ENCODE measurements at places on chromosomes 6 and 20.

DNA sequence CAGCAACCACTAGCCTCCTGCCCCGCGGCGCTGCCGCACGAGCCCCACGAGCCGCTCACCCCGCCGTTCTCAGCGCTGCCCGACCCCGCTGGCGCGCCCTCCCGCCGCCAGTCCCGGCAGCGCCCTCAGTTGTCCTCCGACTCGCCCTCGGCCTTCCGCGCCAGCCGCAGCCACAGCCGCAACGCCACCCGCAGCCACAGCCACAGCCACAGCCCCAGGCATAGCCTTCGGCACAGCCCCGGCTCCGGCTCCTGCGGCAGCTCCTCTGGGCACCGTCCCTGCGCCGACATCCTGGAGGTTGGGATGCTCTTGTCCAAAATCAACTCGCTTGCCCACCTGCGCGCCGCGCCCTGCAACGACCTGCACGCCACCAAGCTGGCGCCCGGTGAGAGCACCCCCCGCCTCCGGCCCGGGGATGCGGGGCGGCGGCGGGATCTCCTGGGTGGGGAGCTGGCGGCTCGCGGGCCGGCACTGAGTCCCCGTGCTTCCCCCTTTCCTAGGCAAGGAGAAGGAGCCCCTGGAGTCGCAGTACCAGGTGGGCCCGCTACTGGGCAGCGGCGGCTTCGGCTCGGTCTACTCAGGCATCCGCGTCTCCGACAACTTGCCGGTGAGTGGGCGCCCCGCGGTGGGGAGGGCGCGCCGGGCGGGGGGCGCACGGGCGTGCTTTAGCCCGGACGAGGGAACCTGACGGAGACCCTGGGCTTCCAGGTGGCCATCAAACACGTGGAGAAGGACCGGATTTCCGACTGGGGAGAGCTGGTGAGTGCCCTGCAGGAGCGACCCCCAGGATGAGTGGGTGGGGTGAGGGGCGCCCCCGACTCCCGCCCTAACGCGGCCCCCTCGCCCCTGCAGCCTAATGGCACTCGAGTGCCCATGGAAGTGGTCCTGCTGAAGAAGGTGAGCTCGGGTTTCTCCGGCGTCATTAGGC, 585 bp downstream of the PIM1 start:
- no peak for DNase-seq

GRCh38 chr6:138215093-138215782, 3.1 kb downstream of the PBOV1 start:
- no peak for DNase-seq

DNA sequence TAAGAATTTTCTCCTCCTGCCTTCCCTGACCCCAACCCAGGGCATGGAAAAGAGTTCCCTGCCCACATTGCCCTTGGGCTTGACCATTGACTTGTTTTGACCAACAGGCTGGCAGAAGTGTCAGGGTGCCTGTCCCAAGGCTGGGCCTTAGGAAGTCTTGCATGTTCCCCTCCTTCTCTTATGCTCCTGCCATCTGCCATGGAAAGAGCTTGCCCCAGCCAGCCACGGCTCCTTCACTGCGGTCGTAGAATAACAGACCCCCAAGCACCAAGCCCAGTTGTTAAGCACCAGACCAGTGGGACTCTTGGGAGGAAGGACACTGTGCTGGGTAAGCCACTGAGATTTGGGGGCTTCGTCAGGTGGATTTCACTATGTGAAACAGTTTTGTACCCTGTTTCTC, 53.6 kb downstream of the SNX5 start:
- no peak for DNase-seq

DNA sequence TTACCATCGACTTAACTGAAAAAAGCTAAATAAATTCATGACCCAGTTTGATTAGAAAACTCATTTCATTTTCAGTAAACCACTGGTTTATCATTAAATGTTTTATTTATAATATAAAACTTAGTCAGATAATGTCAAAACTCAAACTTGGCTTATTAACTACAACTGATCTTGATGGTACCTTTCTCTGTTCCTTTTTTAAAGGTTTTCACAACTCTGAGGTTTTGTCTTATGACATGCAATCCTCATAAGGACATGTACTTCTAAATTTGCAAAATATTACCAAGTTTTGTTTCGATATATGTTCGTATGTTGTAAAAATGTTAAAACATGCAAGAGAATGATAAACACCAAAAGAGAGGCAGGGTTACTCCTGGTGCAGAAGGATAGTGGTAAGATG, 82.5 kb upstream of the PDE10A start:
- no peak for DNase-seq

DNA sequence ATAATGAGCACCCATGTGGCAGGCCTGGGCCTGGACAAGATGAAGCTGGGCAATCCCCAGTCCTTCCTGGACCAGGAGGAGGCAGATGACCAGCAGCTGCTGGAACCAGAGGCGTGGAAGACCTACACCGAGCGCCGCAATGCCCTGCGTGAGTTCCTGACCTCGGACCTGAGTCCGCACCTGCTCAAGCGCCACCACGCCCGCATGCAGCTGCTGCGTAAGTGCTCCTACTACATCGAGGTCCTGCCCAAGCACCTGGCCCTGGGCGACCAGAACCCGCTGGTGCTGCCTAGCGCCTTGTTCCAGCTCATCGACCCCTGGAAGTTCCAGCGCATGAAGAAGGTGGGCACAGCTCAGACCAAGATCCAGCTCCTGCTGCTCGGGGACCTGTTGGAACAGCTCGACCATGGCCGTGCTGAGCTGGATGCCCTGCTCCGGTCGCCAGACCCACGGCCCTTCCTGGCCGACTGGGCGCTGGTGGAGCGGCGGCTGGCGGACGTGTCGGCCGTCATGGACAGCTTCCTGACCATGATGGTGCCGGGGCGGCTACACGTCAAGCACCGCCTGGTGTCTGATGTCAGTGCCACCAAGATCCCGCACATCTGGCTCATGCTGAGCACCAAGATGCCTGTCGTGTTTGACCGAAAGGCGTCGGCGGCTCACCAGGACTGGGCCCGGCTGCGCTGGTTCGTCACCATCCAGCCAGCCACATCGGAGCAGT, 1.9 kb downstream of the FNDC11 start:
- DNase-seq, result no peak

DNA sequence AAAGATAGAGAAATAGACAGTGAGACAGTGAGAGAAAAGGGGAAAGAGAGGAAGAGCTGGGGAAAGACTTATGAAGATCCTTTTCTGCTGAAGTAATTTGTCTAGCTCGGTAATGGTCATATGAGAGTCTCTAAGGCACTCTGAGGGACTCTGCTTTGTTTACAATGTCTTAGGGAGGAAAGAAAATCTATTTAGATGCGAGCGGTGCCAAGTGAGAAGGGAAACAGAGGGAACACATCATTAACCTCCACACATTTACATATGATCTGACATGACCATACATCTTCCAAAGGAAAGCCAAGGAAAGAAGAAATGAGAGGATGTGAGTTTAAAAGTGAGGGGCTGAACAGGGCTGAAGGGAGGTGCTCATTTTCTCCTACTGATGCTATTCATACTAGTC, 862.3 kb upstream of the CITED2 start:
- no peak for DNase-seq

DNA sequence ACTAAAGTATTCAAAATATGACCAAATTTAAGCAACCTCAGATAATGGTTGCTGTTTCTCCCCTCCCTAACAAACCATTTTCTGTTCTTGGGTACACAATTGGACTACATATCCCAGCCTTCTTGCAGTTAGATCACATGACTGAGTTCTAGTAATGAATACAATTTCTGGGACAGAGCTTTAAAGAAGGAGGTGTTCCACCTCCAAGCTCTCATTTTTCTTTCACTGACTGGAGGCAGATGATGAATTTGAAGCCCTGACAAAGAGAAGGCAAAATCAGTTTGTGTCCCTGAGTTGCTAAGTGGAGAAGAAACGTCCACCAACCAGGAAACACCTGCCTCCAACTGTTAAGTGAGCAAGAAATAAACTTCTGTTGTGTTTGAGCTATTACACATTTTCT, 117.2 kb downstream of the LCA5 start:
- no peak for DNase-seq

- DNase-seq, result no peak
Measured at GRCh38 chr6:124963416-124963785, 1.2 kb downstream of the RNF217 start.

GRCh38 chr20:5977223-5977622, 26.8 kb downstream of the MCM8 start:
- no peak for DNase-seq

DNA sequence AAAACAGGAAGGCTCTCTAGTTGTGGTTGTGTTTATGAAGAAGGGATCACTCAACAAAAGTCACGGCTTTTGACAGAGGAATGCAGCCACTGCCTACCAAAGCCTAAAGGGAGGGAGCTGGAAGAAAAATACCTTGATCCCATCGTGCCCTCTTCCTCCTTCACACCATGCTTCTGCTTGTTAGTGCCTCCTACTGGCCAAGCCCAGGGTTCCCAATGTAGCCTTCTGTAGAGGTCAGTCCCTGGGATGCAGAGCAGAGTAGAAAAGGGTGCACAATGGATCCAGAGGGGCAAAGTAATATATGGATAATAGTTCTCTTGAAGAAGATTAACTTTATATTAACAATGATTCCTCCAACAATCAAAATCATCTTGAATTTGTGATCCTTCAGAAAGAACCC, 293.5 kb upstream of the FERMT1 start:
- no peak for DNase-seq

DNA sequence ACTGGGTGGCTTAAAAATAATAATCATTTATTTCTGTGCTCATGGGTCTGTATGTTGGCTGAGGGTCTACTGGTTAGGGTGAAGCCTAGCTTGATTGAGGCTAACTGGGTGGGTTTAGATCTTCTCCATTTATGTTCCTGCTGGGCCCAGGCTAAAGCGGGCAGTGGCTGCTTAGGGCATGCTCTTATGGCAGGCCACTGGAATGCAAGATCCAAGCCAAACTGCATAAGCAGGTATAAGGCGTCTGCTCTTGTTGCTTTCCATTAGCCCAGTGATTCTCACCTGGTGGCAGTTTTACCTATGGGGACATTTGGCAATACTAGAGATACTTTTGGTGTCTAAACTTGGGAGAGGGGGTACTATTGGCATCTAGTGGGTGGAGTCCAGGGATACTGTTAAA, 44.5 kb downstream of the QKI start:
- no peak for DNase-seq

GRCh38 chr6:70131528-70131927, 171.4 kb downstream of the COL9A1 start:
- no peak for DNase-seq

DNA sequence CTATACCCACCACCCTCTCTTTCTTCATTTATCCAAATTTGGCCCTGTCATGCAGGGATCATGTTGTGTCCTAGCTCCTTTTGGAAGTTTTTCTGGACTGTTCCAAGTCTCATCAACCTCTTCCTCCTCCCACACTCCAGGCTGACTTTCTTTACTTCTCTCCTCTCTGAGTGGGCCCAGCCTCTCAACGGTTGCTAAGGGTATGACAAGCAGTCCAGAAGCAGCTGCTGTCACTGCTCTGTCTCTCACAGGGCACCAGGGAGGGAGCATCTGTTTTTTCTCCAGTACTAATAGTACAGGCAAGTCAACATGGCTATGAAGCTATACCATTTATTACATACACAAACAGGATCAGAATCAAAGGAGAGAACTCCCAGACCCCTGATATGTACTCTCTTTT, 8.2 kb downstream of the NT5DC1 start:
- no peak for DNase-seq

GRCh38 chr20:40286975-40287531, 402.0 kb downstream of the MAFB start:
- no peak for DNase-seq

DNA sequence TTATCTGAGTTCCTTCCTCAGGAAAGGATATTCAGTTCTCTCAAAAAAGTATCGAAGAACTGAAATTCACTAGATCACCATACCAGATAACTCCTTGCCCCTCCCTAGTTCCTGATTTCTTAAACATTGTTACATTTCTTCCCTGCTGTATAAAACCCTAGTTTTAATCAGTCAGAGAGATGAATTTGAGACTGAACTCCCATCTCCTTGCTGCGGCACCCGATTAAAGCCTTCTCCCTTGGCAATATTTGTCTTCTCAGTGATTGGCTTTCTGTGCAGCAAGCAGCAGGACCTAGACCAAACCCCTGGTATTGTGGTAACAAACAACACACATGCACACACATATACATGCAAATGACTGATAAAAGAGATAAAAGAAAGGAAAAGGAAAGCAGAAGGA, 1364.6 kb upstream of the GJE1 start:
- DNase-seq, result no peak

DNA sequence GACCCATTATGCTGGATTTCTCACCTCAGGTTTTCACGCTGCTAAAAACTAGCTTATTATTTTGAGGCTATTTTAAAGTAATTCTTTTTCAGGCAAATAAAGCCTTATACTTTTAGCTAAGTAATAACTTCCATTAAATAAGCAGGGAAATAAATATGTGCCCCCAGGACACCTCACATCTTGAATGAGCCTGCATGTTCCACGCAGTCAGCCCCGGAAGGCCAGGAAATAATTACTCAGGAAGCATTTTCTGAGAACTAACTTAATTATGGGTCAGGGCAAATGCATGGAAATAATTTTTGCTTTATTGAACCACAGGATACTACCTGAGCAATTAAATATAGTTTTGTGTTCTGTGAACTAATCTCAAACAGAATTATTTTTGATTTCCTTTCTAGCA, 41.1 kb downstream of the STX7 start:
- no peak for DNase-seq

DNA sequence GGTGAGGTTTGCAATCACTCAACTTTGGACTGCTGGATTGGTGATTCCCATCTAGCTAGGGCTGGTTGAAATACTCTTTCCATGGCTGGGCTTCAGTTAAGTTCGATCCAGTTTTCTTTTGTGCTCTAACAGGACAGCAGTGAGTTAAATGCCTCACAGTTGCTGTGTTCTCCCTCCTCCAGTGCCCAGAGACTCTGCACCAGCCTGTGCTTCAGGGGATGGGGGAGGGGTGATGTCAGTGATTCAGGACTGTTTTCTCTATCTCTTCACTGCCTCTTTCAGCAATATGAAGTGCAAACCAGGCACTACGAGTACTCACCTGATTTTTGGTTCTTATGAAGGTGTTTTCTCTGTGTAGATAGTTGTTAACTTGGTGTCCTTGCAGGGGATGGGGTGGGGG, 88.2 kb upstream of the FAM83B start:
- DNase-seq, result no peak

Data from activated T-helper 2 cell treated with anti-CD3 and anti-CD28 coated beads, Interferon-gamma antibody, Interleukin-2, Interleukin-4, amounts not matched to agents 10 μg/mL and 5 μg/mL and 100 μg/mL, durations not matched to agents 14 hours and 24 hours and 36 hours (primary cell).